Activated CD4-positive, alpha-beta memory T cell treated with anti-CD3 and anti-CD28 coated beads, Interleukin-2, amount 10 ng/mL, durations not matched to agents 7 days and 5 days (primary cell): ENCODE measurements at places on chromosomes 7 and 10. TPM values are rescaled to one million over a fixed set of nuclear protein-coding genes. Genes with fewer than 3 reads are reported as not detected.

SORCS3 gene
- total RNA-seq, result not detected

SFXN3 gene
- total RNA-seq, result 91.4 TPM

SNCG gene
- not detected for total RNA-seq

PNLIP gene
- not detected for total RNA-seq
